ENCODE measurements at places on chromosomes 4 and X.
A peak's percentile ranks its signal among the peaks of the same experiment; 100 is the strongest.

DNA sequence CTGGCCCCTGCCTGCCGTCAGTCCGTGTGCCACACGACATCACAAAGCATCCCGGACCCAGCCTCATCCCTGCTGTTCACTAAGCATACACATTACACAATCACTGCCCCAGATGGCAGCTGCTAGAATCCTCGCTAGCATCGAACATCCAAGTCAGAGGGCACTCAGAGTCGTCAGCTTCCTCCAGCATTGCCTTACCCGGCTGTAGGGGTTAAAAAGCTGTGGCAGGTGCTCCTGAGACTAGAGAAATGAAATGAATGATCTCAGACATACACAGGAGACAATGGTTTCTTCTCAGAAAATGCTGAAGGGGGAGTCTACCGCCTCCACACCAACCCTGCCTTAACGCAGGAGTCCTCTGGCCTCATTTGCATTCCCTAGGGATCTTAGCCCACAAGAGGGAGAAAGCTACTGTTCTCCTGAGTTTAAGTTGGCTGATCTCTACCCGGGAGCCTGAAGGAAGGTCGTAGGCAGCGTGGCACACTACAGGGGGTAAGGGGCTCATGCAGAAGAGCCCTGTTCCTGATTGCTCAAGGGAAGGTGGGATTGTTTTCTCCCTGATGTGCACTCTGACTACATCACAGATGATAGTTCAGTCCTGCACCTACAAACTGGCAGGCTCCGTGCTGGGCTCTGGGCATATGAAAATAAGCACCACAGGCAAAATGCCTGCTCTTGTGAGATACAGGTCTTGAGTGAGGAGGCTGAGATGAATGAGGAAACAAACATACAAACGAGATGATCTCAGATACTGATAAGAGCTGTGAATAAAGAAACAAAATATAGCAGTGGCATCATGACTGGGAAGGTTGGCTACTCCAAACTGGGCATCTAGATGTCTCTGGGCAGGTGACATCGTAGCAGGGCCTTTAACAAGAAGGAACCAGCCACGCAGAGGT is 2.6 kb upstream of the KIAA0232 start:
- no peak for DNase-seq

DNA sequence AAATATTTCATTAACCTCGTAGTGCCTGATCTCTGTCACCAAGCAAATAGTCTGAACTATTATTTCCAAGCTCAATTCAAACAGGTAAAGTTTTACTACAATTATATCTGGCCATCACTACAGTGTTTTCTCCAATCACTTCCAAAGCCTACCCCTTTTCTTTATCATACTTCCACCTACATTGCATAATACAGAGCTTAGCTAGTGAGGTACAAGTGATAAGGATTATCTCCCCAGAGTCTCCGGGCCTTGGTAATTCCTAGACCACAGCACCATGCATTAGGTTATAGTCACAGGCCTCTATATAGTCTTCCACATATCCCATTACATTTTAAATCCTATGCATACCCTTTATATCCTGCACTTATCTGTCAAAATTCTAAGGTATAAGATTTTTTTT is 154.2 kb downstream of the SNCA start:
- DNase-seq, result no peak

GRCh38 chrX:78710171-78710570 is 37.3 kb upstream of the LPAR4 start:
- DNase-seq, result no peak

DNA sequence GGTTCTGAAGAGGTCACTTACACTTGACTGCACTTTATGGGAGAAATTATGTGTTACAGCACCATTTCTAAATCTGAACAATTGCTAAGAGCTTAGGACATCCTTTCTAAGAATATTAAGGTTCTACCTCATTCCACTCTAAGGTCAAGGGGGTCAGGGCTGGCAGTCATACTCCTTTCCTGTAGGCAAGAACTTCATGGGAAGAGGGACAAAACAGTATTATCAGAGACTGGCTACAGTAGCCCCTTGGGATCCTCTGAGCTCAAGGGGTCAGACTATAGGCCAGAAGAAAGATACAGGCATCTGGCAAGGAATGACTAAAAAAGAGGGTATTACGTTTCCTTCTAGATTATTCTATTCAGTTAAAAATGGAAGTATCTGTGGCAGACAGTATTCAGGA is 115.1 kb downstream of the RASL11B start:
- DNase-seq, result no peak

- no peak for DNase-seq
Measured at GRCh38 chrX:106670631-106671030, 55.9 kb upstream of the RNF128 start.

DNA sequence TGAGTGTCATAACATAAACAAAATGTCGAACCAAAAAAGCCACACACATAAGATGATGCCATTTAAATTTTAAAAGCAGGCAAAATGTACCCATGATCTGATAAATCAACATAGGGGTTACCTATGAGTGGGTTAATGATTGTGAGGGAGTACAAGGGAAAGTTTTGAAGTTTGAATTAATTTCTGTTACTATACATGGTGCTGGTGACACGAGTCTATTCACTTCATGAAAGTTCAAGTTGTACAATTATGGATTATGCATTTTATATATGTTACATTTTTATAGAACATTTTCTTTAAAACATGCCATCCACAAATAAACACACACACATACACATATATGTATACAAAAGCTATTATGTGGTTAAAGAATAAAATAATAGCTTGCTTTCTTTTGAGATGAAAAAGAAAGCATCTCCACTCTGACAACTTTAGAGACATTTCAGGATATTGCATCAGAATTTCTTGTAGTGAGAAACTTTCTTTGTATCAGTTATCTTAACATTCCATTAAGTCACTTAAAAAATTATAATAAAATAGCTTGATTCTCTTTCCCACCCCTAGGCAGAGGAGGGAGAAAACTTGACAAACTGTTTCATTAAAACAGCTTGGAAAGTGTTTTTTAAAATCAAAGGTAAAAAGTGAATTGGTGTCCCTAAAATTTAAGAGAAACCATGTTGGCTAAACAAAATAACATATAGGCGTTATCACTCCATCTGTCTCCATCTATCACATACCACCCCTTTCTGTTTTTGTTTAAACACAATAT is 891.8 kb upstream of the NDST4 start:
- no peak for DNase-seq

GRCh38 chr4:40769266-40769665 is 19.5 kb downstream of the NSUN7 start:
- DNase-seq, result no peak

GRCh38 chr4:17093481-17093880 is 195.0 kb upstream of the LDB2 start:
- no peak for DNase-seq

GRCh38 chr4:144591401-144591800 is 54.6 kb upstream of the HHIP start:
- peak; percentile 82 for DNase-seq

GRCh38 chrX:18966624-18967023 is 17.3 kb downstream of the PHKA2 start:
- DNase-seq, result no peak

- no peak for DNase-seq
Measured at GRCh38 chr4:98170035-98170434, 26.8 kb upstream of the STPG2 start.
